ENCODE measurements at places on chromosomes 6 and 20.

DNA sequence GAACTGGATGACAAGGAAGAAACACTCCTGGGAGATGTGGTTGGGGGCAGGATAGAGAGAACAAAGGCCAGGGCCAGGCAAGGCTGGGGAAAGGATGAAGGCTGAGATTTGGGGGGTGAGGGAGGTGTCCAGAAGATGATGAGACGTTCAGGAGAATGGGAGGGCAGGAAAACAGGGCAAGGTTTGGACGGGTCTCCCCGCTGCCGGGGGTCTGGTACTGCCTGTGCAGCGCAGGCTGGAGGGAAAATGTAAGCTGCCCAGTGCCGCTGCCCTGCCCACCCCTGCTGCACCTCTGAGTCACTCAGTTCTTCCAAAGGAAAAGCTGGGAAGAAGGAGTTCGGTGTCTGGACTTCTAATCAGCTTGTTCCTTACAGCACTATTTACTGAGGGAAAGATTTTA, 130.9 kb downstream of the DTNBP1 start:
- DNase-seq = no peak

GRCh38 chr6:22249711-22250350, 47.0 kb downstream of the PRL start:
- no peak for DNase-seq

- no peak for DNase-seq
Measured at GRCh38 chr6:168118935-168119334, 39.9 kb upstream of the FRMD1 start.

GRCh38 chr20:16321291-16321690, 252.0 kb downstream of the KIF16B start:
- no peak for DNase-seq

GRCh38 chr6:157285422-157285779, 37.9 kb downstream of the TMEM242 start:
- DNase-seq = peak; percentile 21

GRCh38 chr6:42545226-42545773, 18.5 kb upstream of the UBR2 start:
- no peak for DNase-seq

DNA sequence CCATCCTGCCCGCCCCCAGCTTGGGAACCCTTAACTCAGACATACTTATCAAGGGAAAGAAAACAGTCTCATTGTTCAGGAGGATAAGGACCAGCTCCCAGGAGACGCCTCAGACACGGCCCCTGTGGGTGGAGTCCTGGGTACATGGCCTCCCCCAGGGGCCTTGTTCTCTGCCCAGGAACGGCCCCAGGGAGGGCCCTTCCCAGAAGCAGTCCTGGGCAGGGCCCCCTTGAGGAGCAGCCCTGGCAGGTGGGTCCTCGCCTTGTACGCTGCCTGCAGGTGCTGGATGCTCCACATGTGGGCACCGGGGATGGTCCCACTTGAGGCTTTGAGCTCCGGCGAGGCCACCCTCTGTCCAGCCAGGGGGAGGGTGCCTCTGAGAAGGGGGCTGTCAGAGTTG, 4.5 kb upstream of the GATA5 start:
- DNase-seq = no peak

DNA sequence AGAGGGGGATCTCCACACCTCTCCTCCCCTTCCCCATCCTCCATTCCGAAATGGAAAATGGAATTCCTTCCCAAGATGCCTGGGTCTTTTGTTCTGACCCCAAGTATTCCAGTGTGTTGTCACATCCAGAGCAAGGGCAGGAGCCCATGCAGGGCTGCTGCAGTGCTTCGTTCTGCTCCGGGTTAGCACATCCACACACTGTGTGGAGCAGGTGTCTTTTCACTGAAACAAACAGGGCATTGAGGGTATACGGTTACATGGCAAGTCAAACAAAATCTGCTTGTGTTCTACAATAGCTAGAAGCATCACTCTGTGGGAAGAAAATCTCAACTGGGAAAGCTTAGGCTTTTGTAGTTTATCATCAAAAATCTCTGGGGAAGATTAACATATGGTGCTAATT, 56.9 kb downstream of the LYRM2 start:
- no peak for DNase-seq

DNA sequence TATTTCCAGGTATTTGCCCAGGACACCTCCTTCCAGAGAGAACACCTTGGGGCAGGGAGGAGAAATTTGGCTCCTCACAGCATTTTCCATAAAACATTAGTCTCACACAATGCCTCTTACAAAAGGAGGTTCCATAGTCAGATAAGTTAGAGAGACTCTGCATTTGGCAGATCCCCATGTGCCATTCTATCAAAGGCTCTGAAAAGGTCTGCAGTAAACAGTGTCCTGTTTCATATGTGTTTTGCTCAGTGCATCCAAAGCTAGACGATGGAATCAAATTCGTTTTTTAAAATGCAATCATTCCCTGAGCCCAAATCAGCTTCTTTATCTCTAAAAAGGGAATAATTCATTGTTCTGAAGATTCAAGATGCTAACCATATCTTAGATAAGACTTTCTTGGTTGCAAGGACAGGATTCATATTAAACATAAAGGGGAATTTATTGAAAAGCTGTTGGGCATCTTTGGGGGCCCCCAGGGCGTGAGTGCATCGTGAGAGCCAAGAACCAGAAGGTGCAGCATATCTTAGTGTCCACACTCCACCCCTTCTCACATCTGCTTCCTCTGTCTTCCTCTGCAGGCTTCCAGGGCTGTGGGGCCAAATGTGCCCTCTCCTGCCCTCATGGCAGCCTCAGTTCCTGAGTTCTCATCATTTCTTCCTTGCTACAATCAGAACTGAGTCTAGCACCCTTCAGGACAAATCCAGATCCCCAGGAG, 41.4 kb upstream of the MLN start:
- no peak for DNase-seq

- no peak for DNase-seq
Measured at GRCh38 chr20:52757411-52757810, 214.7 kb upstream of the TSHZ2 start.

DNA sequence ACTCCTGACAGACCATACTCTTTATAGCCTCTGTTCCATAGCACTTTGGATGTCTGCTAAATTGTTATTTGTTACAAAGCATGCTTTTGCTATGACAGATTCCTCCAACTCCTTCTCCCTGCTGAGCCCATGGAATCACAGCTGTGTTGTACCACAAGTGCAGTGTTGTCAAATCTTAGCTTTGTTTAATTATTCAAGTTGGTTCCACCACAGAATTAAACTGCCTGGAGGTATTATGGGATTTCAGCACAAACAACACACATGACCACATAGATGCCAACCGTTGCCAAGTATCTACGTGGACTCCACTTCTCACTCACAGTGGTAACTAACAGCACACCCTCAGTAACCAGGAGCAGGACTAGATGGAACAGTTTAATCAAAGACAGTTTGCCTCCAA, 32.7 kb upstream of the MARCKS start:
- DNase-seq = no peak

- DNase-seq = peak; percentile 80
Measured at GRCh38 chr6:169868458-169868857, 117.0 kb downstream of the ERMARD start.

- no peak for DNase-seq
Measured at GRCh38 chr6:69820438-69820837, 23.6 kb upstream of the LMBRD1 start.

DNA sequence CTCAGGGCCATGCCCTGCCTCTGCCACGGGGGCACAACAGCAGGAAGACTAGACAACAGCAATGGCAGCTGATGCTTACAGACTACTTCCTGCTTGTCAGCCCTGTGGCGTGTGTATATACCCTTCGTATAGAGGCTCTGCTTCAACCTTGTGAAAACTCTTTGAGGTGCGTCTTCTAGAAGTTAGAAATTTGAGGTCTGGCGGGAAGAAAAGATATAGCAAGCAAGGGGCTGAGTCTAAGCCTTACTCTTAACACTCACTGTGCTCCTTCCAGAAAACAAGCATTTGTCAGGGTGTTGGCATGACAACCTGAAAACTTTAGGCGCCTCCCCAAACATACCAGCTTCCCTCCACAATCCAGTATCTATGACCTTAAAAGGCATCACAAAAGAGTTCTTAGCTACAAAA, 33.3 kb downstream of the JPH2 start:
- DNase-seq = no peak

DNA sequence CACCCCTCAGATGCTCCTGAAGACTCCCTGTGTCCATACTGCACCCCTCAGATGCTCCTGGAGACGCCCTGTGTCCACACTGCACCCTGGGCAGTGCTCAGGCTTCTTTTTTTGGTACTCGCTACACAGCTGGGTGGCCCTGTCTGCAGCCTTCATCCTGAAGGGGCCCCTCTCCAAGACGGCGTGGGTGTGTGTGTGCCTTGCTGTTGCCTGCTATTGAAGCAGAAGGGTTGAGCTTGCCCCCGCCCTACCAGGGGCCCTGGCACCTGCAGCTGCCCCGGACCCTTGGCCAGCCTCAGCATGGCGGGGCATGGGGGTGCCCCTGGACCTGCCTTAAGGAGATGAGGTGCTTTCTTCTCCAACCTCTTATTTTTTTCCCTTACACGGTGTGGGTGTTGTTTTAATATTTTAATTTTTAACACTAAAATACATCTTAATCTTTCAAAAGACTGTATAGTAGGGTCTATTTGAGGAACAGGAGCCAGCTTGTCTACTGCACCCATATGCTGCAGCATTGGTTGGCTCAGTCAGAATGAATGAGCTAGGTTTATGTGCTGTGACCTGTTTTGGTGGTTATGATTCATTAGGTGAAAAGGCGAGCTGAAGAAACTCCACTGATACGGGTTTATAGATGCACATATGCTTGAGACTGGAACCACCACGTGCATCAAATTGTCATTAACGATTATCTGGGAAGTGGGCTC, 135.9 kb downstream of the AGPAT4 start:
- no peak for DNase-seq

DNA sequence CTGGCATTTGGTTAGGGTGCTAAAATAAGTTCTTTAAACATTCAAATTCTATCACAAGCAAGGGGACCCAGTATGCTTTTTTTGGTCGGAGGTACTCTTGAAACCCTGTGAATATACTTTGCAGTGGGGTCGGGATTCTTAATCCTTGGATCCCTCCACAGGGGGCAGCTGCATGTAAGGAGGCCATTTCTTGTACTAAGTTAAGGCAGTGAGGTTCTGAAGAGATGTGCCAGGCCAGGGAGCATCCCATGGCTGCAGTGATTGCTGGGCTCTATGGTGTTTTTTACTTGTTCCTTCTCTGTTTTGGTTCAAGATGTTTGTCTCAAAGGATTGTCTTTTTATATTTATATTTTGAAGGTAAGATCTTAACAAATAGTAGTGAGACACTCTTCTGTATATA, 50.4 kb downstream of the TOP1 start:
- DNase-seq = no peak

GRCh38 chr6:168154263-168154917, 75.4 kb upstream of the FRMD1 start:
- DNase-seq = no peak

- no peak for DNase-seq
Measured at GRCh38 chr6:28758046-28758817, 165.6 kb downstream of the TRIM27 start.
